ENCODE measurements at places on chromosomes 12 and 14. TPM values are rescaled to one million over a fixed set of nuclear protein-coding genes. Genes with fewer than 3 reads are reported as not detected.

DNA sequence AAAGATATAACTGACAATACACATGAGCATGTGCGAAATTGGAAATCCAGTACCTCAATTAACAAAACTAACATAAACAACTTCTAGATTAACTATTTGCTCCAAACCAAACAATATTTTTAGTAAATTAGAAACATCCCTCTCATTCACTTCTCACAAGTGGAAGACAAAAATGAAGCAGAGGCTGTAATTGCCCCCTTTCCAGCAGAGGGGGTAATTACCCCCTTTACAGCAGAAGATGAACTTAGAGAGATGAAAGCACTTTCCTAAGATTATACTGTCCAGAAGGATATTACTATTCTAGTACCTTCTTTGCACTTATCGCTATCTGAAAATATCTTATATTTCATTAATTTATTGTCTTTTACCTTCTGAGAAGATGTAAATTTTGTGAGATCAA is 1025.2 kb downstream of the FSCB start:
- DNase-seq = no peak

DNA sequence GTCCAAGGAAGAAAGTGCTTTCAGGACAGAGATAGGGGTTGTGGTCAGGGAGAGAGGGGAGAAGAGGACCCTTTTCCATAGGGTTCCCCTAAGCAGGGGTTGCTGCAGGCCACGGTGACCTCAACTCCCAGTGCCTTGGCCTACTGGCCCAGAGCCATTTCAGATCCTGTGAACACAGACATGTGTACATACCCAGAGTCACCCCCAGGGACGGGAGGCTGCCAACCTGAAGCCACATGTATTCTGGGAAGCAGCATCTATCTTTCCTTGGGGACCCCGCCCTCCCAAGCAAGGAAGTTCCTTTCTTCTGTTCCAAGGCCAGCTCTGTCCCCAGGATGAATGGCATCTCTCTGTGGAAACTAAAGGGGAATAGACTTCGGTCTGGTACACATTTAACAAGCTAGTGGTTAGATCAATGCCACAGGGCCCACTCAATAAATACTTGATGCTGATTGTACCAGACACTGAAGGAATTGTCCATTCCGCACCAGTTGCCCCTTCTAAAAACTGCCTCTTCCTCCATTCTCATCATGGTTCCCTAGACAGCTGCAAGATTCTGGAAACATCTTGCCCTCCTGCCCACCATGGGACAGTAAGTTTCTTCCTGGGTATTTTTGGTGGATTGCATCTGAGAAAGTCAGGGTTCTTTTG is 25.2 kb upstream of the DGLUCY start:
- DNase-seq = no peak

DNA sequence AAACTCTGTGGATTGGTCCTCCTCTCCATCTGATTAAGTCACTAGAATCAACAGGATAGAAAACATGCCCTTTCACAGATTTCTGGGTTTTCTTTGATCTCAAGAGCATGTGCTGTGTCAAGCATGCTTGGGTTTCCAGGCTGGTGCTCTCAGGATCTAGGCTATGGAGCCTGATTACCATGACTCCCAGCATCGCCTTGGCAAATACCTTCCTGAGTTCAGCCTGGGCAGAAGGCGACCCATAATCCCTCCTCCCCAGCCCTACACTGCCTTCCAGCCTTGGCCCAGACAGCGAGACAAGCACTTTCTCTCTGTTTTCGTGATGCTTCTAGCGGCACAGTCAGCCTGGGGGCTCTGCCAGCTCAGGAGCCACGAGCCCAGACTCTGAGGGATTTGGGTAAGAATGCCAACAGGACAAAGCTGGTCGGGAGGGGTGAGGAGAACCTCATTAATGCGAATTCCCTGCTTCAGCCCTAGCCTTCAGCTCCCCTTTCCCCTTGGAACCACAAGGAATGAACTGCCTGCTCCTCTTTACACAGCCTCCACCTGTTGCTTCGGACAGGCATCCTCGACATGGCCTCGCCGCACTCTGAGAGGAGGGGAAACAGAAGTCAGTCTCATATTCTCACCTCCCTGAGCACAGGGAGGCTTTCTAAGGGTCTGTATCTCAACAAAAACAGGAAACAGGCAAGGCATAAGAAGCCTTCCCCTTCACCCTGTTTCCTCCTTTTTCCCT is 227.1 kb downstream of the MSRB3 start:
- peak; percentile 20 for DNase-seq

Gene KLHDC1
- 4.6 TPM for total RNA-seq

Gene A2M
- total RNA-seq = 447 TPM

DNA sequence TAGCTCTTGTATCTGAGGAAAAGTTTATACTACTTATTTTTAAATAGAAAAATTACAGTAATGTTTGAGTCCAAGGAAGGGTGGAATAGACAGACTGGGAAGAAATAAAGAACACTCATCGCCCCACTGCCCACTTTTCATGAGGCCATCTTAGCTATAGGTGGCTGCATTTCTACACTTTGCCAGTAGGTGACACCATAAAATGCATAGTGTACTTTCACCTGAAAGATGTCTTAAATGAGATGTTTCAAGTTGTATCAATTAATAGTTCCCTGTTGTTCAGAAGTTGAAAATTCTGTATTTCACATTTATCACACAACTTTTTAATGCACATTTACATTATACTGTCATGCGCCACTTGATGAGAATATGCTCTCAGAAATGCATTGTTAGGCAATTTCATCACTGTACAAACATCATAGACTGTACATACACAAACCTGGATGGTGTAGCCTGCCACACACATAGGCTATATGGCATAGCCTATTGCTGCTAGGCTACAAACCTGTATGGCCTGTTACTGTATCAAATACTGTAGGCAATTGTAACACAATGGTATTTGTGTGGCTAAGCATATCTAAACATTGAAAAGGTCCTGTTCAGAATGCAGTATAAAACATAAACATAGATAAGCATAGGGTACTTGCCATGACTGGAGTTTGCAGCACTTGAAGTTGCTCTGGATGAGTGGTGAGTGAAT is 27.6 kb downstream of the PMCH start:
- no peak for DNase-seq
